Thymus (tissue), 14 donors: ENCODE measurements at places on chromosomes 12 and 14.

DNA sequence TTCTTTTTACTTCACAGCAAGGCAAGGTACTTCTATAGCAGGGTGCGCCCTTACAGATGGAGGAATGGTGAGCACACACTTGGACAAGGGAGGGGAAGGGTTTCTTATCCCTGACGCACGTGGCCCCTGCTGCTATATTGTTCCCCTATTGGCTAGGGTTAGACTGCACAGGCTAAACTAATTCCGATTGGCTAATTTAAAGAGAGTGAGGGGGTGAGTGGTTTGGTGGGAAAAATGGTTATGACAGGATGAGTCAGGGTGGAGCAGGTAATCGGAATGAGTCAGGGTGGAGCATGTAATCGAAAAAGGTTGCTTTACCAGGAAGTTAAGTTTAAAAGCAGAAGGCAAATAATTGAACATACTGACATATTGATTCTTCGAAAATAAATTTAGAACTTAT is 23.7 kb upstream of the RAB21 start:
- H3K27me3 ChIP-seq: no peaks in the 10 kb centered on the region
- H3K4me1 ChIP-seq: no peaks in the 10 kb centered on the region
- H3K36me3 ChIP-seq: no peaks in the 10 kb centered on the region
- no peak overlapping the region for H3K27ac ChIP-seq
- no peak for DNase-seq
- H3K4me3 ChIP-seq: no peak overlapping the region

GRCh38 chr12:19794116-19794515 is 354.8 kb downstream of the AEBP2 start:
- no peak overlapping the region for H3K27ac ChIP-seq
- no peak overlapping the region for H3K4me3 ChIP-seq
- H3K4me1 ChIP-seq: no peaks in the 10 kb centered on the region
- DNase-seq: no peak

DNA sequence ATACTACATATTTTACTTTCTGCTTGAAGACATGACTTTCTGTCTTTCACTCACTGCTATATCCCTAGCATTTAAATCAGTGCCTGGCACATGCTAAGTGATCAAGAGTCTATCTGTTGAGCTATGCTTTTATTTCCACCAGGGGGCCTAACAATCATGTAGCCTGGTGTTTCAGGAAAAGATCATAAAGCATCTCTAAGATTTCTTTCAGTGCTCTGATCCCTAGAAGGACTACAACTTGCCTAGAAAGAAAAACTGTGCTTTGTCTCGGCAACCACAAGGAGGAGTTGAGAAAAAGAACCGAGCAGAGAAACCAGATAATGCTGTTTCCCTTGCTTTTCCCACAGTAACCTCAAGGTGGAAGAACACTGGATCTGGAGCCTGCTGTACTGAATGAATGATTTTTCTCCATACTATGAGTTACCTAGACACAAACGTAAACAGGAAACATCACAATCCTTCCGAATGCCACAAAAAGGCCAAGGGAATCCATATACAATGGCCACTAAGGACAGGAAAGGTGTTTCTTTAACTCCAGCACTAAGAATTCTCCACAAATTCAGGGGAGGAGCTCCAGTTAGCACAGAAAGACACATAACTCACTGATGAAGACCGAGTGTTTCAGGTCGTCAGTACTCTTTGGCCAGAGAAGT is 1.2 kb downstream of the CRY1 start:
- peaks cover 16% of the 10 kb centered on the region for H3K4me1 ChIP-seq
- peak overlapping the region; percentile 95 for H3K27ac ChIP-seq
- DNase-seq: peak; percentile 60
- peak overlapping the region; percentile 88 for H3K4me3 ChIP-seq
- H3K27me3 ChIP-seq: no peaks in the 10 kb centered on the region

- H3K4me3 ChIP-seq: peak overlapping the region; percentile 42
- H3K4me1 ChIP-seq: peaks cover 49% of the 10 kb centered on the region
- H3K27me3 ChIP-seq: no peaks in the 10 kb centered on the region
- peak overlapping the region; percentile 64 for H3K27ac ChIP-seq
- DNase-seq: no peak
Measured at GRCh38 chr14:22492622-22493542, 96.1 kb downstream of the DAD1 start.

DNA sequence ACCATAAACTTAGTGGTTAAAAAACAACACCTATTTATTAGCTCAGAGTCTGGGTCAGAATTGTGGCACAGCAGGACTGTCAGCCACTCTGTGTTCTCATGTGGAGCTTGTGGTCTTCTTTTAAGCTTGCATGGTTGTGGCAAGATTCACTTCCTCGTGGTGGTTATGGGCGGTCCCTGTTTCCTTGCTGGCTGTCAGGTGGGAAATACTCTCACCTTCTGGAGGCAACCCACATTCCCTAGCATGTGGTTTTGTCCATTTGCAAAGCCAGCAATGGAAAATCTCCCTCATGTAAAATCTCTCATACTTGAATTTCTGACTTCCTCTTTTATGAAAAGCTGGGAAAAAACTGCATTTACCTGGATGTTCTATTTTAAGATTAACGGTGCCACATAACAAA is 229.8 kb downstream of the ALX1 start:
- no peak overlapping the region for H3K27ac ChIP-seq
- DNase-seq: no peak
- no peaks in the 10 kb centered on the region for H3K36me3 ChIP-seq
- no peaks in the 10 kb centered on the region for H3K4me1 ChIP-seq

- DNase-seq: no peak
- H3K27ac ChIP-seq: no peak overlapping the region
- no peaks in the 10 kb centered on the region for H3K4me1 ChIP-seq
- H3K27me3 ChIP-seq: no peaks in the 10 kb centered on the region
Measured at GRCh38 chr12:5612556-5613410, 180.9 kb downstream of the NTF3 start.
